ENCODE measurements at places on chromosomes 5 and 9. TPM values are rescaled to one million over a fixed set of nuclear protein-coding genes. Genes with fewer than 3 reads are reported as not detected.

CTNND2 gene
- total RNA-seq: 131 TPM

CDHR2 gene
- total RNA-seq: 65.7 TPM

DNA sequence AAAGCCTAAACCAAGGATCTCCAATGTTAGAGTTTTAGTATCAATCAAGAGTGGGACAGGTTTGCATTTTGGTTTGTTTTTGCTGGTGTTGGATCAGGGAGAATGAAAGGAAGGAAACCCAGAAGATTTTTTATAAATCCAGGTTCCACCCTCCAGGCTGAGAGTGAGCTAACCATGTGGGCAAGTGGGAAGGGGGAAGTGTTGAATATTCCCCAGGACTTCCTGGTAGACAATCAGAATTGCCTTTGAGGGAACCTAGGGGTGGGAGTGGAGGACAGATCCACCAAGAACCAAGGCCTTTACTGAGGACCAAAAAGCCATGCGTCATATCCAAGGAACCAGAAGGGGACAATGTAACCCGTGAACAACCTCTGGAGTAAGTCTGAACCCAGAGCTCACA is 33.5 kb upstream of the PIK3R1 start:
- DNase-seq: no peak

DNA sequence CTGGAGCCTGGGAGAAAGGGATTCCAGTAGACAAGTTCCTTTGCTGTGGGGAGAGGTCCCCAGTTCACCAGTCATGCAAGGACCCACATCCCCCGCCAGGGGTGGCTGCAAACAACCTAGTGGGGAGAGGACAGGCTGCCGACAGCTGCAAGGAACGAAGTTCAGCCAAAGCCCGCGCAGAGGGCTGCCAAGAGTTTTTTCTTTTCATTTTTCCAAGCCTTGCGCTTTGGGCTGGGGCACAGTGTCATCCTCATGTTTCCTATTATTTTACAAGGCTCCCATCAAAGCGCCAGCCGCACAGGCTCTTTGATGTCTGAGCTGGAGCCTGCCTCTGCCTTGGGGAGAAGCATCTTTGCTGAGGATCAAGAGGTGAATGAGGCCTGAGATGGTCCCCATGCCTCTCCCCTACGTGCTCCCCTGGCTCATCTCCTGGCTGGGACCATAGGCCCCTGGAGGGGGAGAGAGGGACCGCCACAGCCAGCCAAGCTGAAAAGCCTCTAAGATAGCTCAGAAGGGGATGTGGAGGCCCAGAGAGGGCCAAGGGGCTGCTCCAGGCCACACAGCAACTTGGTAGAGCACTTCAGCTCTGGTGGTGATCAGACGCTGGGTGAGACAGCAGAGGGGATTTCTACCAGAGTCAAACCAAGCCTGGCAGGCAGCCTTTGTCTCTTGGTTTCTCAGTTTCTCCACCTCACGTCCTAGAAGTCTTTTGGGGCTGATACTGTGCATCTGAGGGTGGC is 50.4 kb upstream of the SYNPO start:
- peak; percentile 57 for DNase-seq

DNA sequence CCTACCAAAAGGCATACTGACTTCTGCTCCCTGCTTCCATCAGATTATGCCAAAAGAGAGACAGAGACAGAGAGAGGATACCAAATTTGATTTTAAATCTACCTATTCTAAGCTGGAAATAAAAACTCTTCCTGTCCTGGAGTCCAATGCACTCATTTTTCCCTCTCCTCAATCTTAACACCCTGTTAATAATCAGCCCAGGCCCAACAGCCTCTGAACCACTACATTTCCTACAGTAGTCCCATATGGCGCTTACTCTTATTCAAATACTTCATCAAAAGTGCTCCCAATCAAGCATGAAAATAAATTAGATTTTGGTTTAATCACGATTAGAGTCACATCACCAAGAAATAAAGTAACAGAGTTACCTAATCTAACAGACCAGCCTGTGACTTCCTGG is 152.3 kb downstream of the TSSK1B start:
- DNase-seq: no peak
